ENCODE measurements at places on chromosomes 2 and 18.

- H3K27me3 ChIP-seq, result no peaks in the 10 kb centered on the region
- no peak for DNase-seq
- H3K4me3 ChIP-seq, result no peak overlapping the region
- H3K4me1 ChIP-seq, result peaks cover 12% of the 10 kb centered on the region
These were observed 119.7 kb upstream of the NFATC1 start for GRCh38 chr18:79275992-79276391.

- H3K27me3 ChIP-seq, result peaks cover 6% of the 10 kb centered on the region
- H3K36me3 ChIP-seq, result no peaks in the 10 kb centered on the region
- H3K27ac ChIP-seq, result no peak overlapping the region
- H3K4me1 ChIP-seq, result peaks cover 5% of the 10 kb centered on the region
- H3K4me3 ChIP-seq, result no peak overlapping the region
- no peak for DNase-seq
These were observed 226.2 kb upstream of the TNP1 start for GRCh38 chr2:217086038-217086522.

- no peak overlapping the region for H3K4me3 ChIP-seq
- H3K27ac ChIP-seq, result no peak overlapping the region
- H3K36me3 ChIP-seq, result peaks cover 4% of the 10 kb centered on the region
- no peaks in the 10 kb centered on the region for H3K4me1 ChIP-seq
These were observed 86.1 kb downstream of the L3MBTL4 start for GRCh38 chr18:6328621-6329010.

DNA sequence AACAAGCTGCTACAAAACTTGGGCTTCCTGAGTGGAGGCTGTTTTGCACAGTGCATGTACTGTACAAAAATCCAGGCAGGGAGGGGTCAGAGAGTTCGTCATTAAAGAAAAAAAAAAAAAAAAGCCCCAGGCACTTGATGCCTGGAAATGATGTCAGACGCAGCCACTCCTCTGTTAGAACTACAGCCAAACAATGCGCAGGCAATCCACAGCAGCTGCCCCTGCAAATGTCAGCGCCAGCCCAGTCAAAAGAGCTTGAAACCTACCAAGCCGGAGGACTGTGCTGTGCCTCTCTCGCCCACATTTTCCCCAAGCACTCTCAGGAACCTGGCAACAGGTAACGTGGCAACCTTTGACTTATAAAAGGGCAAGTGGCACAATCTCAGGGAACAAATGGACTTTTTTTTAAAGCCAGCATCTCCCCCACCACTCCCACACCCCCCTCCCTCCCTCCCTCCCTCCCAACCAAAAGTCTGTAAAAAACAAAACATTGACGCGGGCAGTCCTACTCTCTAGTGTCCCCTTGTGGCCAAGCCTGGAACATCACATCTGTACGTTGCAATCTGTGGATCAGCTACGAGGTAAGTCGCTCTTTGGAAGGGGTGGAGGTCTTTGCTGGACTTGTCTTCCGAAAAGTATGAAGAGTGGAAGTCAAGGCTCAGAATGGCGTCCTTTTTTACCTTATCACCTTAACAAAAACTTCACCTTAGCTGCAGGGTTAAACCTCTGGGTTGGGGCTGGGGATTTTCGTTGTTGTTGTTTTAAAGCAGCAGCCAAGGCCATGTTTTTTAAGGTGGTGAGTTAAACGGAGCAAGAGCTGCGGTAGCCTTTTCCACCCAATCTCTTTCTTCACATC is 144.2 kb downstream of the TGIF1 start:
- peak overlapping the region; percentile 93 for H3K4me3 ChIP-seq
- peaks cover 35% of the 10 kb centered on the region for H3K4me1 ChIP-seq
- DNase-seq, result peak; percentile 90
- peak overlapping the region; percentile 99 for H3K27ac ChIP-seq

GRCh38 chr2:69549421-69549820 is 94.1 kb downstream of the AAK1 start:
- H3K27ac ChIP-seq, result no peak overlapping the region
- peaks cover 4% of the 10 kb centered on the region for H3K27me3 ChIP-seq
- H3K4me3 ChIP-seq, result no peak overlapping the region
- no peak for DNase-seq
- H3K36me3 ChIP-seq, result peaks cover 6% of the 10 kb centered on the region

- H3K36me3 ChIP-seq, result peaks cover 2% of the 10 kb centered on the region
- H3K4me1 ChIP-seq, result peaks cover 70% of the 10 kb centered on the region
- H3K4me3 ChIP-seq, result no peak overlapping the region
- H3K27ac ChIP-seq, result peak overlapping the region; percentile 94
- no peak for DNase-seq
These were observed 33.3 kb upstream of the NEB start for GRCh38 chr2:151767536-151767935.

- H3K4me3 ChIP-seq, result no peak overlapping the region
- H3K27me3 ChIP-seq, result peaks cover 6% of the 10 kb centered on the region
- H3K27ac ChIP-seq, result no peak overlapping the region
- DNase-seq, result no peak
These were observed 2.3 kb downstream of the MYO1B start for GRCh38 chr2:191247381-191248057.
